COLO829 (cell line): ENCODE measurements at places on chromosomes 2 and 18.

DNA sequence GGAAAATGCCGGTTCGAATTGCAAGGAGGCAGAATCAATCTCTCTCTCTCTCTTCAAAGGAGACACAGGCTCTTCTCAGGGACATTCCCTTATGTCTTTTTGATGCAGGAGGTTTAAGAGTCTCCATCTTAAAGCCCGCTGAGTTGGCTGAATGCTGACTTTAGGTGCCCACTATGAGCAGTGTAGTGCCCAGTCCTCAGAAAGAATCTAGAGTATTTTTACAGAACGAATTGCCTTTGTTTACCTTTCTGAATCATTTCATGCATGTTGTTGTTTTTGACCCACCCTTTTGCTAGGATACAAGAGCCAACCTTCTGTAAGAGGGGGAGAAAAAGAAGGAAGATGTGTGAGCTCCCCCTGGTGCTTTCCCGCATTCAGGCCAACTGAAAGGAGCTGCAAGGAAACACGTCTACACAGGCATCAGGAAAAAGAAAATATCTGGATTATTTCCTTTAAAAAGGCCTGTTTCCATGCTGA lies 193.5 kb upstream of the TCF4 start:
- DNase-seq: no peak

- DNase-seq: no peak
These were observed 30.5 kb upstream of the PLB1 start for GRCh38 chr2:28465148-28465885.

DNA sequence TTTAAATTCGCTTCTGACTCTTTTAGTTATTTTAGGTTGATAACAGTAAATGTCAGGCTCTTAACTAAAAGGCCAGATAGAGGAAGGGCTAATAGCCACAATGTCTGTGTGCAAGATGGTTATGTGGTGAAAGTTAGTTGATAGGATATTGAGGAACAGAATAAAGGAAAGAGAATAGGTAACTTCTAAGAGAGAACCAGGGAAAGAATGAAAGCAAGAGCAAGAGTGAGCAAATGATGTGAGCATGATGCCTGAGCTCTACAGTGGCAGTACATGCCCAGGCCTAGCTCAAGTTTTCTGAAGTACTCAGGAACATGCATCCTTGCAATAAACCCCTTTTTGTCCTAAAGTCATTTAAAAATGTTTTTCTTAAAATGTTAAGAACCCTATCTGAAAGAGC lies 12.5 kb upstream of the TFPI start:
- no peak for DNase-seq

DNA sequence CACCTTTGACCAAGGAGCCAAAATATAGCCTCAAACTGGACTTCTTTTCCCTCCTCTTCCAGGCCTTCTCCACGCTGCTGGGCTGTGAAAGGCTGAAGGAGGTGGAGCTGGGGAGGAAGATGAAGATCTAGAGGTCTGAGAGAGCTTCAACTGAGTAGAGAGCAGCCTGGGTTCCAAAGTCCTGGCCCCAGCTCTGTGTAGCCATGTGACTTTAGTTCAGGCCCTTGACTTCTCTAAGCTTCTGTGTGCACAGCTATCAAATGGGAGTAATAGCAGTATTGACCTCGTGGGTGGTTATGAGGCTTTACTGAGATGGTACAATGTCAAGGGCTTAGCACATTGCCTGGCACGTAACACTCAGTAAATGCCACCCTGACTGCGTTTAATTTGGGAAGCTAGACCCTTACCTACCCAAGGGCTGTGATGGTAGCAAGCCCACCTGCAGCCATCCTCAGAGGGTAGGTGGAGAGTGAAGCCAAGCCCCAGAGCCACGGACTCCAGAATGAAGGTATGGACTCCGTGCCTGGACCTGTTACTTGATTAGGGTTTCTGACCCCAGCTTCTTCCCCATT lies 38.4 kb downstream of the SERTAD2 start:
- DNase-seq: no peak

DNA sequence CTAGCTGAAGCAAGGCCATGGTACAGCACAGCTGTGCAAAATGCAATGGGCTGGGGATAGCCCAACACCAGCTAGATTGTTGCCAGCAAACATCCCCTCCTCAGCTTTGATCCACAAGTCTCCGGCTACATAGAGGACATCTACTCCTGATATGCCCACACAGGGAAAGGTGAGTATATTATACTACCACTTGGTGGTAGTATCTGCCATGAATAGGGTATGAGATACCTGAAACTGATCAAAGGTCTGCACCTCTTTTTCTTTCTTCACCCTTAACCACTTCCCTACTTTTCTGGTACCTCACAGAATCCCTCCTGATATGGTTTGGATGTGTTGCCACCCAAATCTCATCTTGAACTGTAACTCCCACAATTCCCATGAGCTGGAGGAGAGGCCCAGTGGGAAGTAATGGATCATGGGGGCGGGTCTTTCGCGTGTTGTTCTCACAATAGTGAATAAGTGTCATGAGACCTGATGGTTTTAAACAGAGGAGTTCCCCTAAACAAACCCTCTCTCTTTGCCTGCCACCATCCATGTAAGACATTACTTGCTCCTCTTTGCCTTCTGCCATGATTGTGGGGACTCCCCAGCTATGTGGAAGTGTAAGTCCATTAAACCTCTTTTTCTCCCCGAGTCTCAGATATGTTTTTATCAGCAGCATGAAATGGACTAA lies 279.6 kb downstream of the TXNL1 start:
- no peak for DNase-seq

DNA sequence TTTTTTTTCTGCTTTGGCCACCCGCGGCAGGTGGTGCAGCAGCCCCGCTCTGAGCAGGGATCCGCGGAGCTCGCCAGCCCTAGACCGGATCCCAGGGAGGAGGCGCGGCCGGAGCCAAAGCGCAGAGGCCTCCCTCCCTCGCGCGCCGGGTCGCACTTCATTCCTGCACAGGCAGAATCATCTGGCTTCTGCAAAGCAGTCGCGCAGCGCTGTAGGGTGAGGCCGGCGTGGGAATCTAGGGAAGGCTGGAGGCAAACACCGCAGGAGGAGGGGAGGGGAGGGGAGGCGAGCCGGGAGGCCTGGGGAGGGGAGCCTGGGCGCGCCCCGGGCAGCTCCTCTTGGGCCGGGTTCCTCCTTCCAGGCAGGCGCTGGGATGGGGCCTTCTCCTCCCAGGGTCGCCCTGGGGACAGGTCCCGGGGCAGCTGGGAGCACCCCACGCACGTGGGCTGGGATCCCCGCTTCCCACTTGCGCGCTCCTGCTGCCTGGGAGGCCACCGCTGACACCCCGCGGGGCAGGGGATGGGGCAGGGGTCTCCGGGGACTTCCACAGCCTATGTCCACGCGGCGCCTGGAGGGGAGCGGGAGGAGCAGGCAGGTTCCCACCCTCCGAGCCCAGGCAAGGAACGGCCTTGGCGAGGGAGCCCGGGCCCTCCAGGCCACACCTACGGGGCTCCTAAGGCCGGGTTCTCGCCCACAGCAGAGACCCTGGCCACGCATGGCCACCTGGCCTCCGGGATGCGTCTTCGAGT lies 45.0 kb downstream of the MBP start:
- DNase-seq: no peak

- no peak for DNase-seq
These were observed 524.8 kb downstream of the ZNF516 start for GRCh38 chr18:75970212-75970611.

GRCh38 chr2:169082995-169083394 lies 13.6 kb downstream of the DHRS9 start:
- DNase-seq: no peak

DNA sequence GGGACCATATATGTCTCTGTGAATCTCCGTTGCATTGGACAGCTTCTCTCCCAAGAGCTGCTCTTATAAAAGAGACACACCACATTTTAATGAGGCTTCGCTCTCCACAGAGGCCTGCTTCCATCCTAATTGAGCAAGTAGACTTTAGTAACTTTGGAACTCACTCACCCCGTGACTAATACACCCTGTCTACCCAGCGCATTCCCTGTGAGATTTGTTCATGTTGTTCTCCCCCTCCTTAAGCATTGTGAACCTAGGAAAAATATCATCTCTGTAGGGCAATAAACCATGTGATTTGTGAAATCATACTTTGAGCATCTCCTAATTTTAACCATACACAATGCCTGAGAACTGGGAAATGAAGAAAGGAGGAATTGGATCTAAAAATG lies 56.9 kb downstream of the MCFD2 start:
- DNase-seq: no peak

GRCh38 chr18:11366410-11366809 lies 217.0 kb upstream of the PIEZO2 start:
- peak; percentile 90 for DNase-seq

DNA sequence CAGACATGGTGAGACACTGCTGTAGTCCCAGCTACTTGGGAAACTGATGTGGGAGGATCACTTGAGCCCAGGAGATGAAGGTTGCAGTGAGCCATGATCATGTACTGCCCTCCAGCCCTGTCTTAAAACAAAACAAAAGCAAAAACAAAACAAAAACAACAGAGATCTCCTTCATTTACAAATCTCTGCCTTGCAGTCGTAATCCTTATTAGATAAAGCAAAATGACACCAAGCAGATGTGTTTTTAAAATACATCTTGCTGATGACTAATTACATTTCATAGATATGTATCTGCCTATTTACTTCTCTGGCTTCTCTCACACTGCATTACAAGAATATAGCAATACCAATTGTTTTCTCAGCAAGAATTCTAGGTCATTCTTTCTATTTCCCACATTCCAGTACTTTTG lies 22.8 kb downstream of the NFE2L2 start:
- DNase-seq: no peak

- DNase-seq: no peak
These were observed 66.2 kb downstream of the SP3 start for GRCh38 chr2:173898996-173899395.

DNA sequence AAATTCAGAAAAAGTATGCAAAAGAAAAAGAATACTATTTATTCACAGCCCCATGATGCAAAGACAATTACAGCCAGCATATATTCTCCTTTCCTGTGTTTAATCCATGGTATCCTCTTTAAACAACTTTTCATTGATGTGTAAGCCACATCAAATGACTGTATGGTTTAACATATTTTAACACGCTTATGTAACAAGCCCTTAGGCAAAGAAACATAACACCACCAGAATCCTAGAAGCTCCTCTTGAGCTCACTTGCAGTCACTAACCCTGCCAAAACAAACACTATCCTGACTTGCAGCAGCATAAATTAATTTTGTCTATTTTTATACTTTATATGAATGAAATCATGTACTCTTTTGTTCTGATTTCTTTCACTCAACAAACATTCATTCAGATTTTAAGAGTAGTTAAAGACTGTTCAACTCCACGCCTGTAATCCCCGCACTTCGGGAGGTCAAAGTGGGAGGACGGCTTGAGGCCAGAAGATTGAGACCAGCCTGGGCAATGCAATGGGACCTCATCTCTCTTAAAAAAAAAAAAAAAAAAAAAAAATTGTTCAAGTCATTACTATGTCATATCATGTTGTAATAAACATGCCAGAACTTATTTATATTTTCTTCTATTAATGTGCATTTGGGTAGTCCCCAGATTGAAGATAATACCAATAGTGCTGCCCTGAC lies 226.3 kb downstream of the NBAS start:
- DNase-seq: peak; percentile 66

DNA sequence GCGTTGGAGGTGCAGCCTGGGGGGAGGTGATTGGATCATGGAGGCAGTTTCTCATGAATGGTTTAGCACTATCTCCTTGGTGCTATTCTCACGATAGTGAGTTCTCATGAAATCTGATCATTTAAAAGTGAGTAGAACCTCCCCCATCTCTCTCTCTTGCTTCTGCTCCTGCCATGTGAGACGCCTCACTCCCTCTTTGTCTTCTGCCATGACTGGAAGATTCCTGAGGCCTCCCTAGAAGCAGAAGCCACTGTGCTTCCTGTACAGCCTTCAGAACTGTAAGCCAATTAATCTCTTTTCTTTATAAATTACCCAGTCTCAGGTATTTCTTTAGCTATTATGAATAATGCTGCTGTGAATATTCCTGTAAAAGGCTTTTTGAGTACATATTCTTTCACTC lies 52.9 kb downstream of the SERPINB7 start:
- DNase-seq: no peak

- no peak for DNase-seq
These were observed 72.5 kb downstream of the GULP1 start for GRCh38 chr2:188364033-188364630.

DNA sequence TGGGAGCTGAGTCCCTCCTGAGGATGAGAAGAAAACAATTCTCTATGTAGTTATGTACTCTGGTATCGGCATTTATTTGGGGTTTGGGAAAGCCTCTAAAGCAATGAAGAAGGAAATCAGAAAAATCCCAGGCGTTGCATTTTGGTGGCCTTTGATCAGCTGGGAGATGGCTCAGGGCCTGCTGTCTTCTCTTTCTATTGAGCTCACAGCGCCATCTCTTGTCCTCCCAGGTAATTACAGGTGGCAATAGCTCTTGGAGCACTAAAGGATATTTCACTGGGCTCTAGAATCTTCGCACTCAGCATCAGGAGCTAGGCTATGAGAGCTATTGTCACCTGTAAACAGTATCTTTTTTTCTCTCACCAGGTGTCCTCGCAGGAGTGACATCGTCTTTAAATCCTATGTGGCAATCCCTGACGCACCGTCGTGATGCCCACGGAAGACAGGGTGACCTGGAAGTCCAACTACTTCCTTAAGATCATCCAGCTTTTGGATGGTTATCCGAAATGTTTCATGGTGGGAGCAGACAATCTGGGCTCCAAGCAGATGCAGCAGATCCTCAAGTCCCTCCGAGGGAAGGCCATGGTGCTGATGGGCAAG lies 76.1 kb upstream of the PMAIP1 start:
- DNase-seq: peak; percentile 39

- no peak for DNase-seq
These were observed 1465.5 kb downstream of the SUCLG1 start for GRCh38 chr2:82993609-82994008.
